ENCODE measurements at places on chromosomes 12 and 14.

DNA sequence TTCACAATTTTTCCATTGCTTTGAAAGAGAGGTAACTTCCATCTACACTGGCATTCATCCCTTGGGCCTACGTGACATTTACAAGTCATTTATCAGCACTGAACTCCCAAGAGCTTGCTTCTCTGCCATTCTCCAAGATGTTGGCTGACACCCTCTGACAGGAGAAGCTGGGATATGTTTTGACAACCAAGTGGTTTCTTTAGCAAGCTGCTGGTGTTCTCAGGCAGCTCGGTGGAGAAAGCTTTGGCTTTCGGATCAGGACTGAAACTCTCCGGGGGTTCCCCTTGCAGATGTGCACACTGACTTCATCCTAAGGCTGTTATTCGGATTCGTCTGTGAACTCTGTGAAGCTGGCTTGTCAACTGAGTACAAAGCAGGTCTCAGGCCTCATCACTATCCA is 15.7 kb downstream of the KCNA5 start:
- DNase-seq: no peak

GRCh38 chr14:50051106-50051505 is 65.3 kb downstream of the VCPKMT start:
- DNase-seq: no peak

GRCh38 chr12:98388126-98388525 is 127.3 kb upstream of the TMPO start:
- DNase-seq: no peak

DNA sequence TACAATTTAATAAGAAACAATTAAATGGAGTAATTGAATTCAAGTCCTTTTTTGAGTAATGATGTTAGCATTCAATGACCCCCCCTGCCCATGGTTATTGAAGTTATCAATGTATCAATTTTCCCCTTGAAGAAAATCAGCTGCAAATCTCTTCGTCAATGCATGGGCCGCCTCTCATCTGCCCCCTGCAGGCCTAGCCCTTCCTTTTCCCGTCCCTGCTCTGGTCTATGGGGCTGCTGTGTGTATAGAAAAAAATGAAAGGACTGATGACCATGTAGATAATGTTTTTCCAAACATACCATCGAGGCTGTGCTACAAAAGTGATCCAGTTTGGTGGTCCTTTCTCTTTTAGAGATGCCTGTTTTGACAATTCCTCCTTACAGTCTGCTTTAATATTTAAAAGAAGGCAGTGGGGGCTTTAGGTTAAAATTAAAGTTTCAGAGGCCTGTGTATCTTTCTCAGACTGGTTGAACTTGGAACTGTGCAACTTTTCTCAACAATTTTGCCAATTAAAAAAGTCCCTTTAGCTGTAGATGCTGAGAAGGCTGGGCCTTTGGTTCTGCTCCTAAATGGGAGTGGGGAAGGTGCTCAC is 98.4 kb downstream of the APAF1 start:
- no peak for DNase-seq

- no peak for DNase-seq
Measured at GRCh38 chr12:63944586-63945228, 100.2 kb downstream of the SRGAP1 start.

DNA sequence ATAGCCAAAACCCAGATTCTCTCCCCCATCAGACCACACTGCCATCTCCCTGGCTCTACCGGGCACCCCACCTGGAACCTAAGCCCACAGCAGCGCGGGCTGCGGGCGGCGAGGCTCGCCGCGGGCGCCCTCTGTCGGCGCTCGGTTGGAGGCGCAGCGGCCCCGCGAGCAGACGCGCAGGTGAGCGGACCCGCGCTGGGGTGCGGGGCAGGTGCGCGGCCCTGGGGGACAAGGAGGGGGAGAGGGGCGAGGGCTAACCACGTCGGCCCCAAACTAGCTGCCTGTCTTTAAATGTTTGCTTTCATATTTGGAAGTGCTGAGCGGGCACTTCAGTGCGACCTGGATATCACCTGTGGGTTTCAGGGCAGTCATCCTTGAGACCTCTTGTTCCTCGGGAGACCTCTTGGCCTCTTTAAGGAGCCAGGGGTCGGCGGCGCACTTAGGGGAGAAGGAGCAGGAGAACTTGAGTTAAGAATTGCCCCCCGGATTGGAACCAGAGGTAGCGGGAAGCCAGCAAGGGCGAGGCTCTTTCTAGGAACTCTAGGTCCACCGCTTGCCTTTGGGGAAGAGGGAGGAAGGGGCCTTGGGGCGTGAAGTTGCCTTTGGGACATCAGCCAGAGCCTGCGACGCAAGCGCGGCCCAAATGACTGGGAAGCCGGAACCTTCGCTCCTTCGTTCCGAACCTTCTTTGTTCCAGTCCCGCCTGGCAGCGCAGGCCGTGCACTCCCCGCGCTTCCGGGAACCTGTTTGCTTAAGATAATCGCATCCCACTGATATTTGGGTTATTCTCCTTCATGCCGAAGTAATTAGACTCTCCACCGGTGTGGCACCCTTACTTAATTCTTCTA is 78.7 kb downstream of the NEDD1 start:
- no peak for DNase-seq

DNA sequence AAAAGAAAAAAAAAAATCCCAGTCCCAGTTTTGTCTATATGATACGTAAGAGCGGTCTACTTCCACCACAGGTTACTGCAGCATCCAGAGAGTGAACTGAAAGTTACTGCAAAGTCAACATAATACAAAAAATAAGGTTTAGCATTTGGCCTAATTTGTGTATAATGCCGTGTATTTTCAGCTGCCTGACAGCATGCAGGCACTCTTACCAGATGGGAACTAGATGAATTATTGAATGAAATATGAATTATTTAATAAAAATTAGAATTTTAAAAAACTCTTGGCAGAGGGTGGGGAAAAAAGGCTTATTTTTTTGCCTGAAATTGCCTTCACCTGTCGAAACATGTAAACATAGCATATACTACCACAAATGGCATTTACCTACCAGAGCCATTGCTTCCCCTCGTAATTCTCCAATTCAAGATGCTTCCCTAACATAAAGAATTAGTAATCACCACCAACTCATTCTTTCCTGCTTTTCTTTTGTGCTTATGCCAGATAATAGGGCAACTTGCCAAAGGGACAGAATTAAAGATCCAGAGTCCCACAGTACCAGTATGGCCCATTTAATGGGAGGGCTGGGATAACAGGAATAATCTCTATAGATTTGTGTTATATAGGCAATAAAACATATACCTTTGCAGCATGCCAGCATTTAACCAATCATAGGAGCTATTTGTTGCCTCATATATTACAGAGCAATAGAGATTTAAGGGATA is 31.1 kb downstream of the ATF7 start:
- DNase-seq: no peak

DNA sequence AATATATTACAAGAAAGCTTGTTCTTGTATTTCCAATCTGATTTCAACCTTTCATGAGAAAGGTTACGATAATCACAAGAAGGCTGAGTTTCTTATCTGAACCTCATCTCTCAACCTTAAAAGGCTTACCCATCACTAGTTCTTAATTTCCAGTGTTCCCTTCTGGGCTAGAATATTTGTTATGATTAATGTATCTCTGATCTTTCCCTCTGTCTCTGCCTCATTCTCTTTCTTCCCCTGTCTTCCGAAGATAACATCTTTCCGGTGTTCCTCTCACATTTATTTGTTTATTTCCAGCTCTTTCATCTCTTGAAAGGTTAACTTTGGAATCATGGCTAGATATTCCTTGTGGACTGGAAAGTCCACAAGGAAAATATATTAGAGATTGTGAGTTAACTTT is 255.9 kb downstream of the SLC6A15 start:
- no peak for DNase-seq

- DNase-seq: no peak
Measured at GRCh38 chr12:101826766-101827368, 3.9 kb downstream of the GNPTAB start.

- no peak for DNase-seq
Measured at GRCh38 chr12:93737457-93738198, 60.5 kb downstream of the CRADD start.

GRCh38 chr12:65672441-65672840 is 151.8 kb upstream of the HMGA2 start:
- DNase-seq: no peak

GRCh38 chr14:56273155-56273554 is 154.9 kb downstream of the PELI2 start:
- DNase-seq: no peak

- no peak for DNase-seq
Measured at GRCh38 chr12:6084261-6084968, 40.1 kb downstream of the VWF start.

Measured in occipital lobe (tissue), 3 donors.